Retina (tissue), 1 donor: ENCODE measurements at places on chromosomes 12 and 14.

- DNase-seq = no peak
These were observed 1897.6 kb upstream of the FLRT2 start for GRCh38 chr14:83632375-83632774.

- DNase-seq = no peak
These were observed 4.4 kb upstream of the SOCS2 start for GRCh38 chr12:93568091-93568490.

GRCh38 chr12:58283553-58283952 lies 342.2 kb downstream of the ATP23 start:
- no peak for DNase-seq

GRCh38 chr14:66041582-66041981 lies 444.6 kb upstream of the CCDC196 start:
- no peak for DNase-seq

DNA sequence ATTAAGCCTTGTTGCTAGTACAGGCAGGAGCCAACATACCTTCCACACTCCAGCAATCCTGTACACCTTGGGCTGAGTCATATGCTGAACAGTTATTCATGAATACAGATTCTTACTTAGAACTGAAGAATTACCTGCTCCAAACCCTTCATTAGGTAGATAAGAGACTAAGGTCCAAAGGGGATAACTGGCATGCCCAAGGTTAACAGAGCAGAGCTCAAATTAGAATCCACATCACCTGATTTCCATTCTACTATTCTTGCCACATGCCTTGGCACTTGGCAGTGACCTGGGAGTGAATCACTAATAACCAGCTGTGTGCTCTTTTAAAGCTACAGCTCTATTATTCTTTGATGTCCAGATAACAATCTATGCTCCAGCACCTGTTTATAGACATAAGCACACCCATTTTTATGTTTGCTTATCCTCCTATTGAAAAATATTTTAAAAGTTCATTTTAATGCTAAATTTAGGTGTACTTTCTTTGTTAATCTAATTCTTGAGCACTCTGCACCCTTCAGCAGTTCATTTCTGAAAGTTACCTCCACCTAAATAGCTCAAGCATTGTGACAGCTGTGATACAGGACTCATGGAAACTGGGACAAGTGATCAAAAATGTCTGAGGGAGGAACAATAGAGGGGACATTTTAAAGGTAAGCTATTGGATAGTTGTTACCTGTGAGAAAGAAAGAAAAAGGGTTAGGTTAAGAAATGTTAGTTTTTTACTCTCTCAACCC lies 19.4 kb downstream of the LPCAT3 start:
- no peak for DNase-seq

DNA sequence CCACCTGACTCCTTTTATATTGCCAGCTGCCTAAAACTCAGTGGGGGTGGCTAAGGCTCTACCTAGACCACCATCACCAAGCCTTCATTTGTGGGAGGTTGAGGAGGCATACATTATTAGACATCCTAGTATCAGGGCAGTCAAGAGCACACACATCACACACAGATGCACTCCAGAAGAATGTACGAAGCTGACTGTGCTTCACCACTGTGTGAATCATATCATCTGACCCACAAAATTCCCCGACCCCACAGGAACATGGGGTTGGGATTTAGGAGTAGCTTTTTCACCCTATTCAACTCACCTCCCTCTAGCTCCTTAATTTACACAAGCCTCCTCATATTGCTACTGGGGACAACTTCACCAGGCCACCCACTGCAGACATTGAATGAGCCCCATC lies 64.8 kb upstream of the BDKRB2 start:
- no peak for DNase-seq

- no peak for DNase-seq
These were observed 160.4 kb downstream of the TBX5 start for GRCh38 chr12:114245555-114245954.

DNA sequence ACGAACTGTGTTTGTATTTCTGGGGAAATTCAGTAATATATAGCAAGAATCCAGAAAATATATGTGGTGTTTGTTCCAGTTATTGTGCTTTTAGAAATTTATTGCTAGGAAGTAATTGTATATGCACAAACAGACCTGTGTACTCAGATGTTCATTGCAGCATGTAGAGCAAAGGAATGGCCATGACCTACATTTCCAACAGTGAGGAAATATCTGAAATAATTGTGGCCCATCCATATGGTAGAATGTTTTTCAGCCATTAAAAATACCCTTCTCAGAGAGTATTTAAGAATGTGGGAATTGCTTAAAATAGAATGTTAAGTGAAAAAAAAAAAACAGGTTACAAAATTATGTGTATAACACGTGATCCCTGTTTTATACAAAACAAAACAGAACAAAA lies 77.3 kb downstream of the TMX1 start:
- no peak for DNase-seq

- no peak for DNase-seq
These were observed 23.1 kb downstream of the PIK3C2G start for GRCh38 chr12:18284386-18284785.
